Spinal cord (tissue), 10 donors: ENCODE measurements at places on chromosomes 3 and 15. TPM values are rescaled to one million over a fixed set of nuclear protein-coding genes. Genes with fewer than 3 reads are reported as not detected.

The HCN4 gene
- 3.5 TPM for total RNA-seq

The SPATA12 gene
- total RNA-seq, result not detected

- H3K36me3 ChIP-seq, result no peaks in the 10 kb centered on the region
- no peak for DNase-seq
- no peak overlapping the region for H3K4me3 ChIP-seq
- H3K27me3 ChIP-seq, result no peaks in the 10 kb centered on the region
- H3K4me1 ChIP-seq, result no peaks in the 10 kb centered on the region
Measured at GRCh38 chr3:54225841-54226528, 103.6 kb downstream of the CACNA2D3 start.

- no peak overlapping the region for H3K27ac ChIP-seq
- no peaks in the 10 kb centered on the region for H3K27me3 ChIP-seq
- no peak for DNase-seq
- peaks cover 37% of the 10 kb centered on the region for H3K36me3 ChIP-seq
- no peak overlapping the region for H3K4me3 ChIP-seq
Measured at GRCh38 chr3:133394561-133395311, 5.1 kb upstream of the BFSP2 start.

DNA sequence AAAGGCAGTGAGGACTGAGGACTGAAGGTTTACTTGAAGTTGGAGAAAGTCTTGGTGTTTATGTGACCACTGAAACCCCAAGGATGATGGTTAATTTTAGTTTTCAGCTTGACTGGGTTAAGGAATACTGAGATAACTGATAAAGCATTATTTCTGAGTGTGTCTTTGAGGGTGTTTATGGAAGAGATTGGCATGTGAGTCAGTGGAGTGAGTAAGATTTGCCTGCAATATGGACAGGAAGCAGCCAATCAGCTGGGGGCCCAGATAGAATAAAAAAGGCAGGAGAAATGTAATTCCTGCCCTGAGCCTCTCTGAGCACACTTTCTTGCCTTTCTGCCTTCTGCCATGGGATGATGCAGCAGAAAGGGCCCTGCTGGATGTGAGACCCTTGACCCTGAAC, 92.4 kb downstream of the KBTBD8 start:
- no peak for DNase-seq
- no peaks in the 10 kb centered on the region for H3K4me1 ChIP-seq
- H3K27me3 ChIP-seq, result no peaks in the 10 kb centered on the region
- no peak overlapping the region for H3K27ac ChIP-seq
